ENCODE measurements at places on chromosomes 6 and 20.
A peak's percentile ranks its signal among the peaks of the same experiment; 100 is the strongest.

DNA sequence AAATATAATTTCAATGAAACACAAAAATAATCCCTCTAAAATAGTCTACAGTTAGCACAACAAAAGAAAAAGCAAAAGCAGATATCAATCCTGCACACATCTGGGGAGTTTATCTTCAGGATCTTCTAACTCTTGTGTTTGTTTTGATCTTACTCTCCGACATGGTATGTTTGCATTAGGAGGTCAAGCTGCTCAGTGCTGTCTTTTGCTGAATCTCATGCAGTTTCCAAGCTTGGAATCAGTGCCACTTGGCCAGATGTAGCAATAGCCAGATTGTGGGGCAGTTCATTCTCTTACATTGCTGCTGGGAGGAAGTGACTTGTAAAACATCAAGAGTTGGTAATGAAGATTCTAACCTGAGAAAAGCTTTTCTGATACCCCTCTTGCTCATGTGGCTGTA lies 29.5 kb downstream of the RIOK1 start:
- no peak for DNase-seq

- no peak for DNase-seq
Observed at GRCh38 chr6:103522045-103522444, 1337.7 kb downstream of the HACE1 start.

DNA sequence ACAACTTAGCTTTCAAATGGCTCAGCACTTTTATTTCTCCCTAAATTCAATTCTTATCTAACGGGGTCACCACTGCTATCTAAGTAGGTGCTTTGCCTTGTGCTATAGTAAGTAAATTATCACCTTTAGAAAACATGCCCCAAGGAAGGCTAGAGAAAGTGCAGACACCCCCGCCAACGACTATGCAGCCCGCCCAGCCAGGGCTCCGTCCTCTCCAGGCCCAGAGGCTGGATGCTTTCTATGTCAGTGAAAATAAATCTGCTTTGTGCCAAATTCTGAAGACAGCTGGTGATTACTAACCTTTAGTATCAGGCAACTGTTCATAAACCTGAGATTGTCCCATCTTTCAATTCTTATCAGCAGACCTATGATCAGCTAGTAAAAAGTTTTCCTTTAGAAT lies 14.3 kb downstream of the KIAA0319 start:
- no peak for DNase-seq

GRCh38 chr6:110528930-110529325 lies 52.5 kb upstream of the SLC22A16 start:
- DNase-seq: no peak

- no peak for DNase-seq
Observed at GRCh38 chr20:53163486-53163885, 191.3 kb downstream of the TSHZ2 start.

GRCh38 chr20:22586645-22587310 lies 2.4 kb upstream of the FOXA2 start:
- peak; percentile 9 for DNase-seq

DNA sequence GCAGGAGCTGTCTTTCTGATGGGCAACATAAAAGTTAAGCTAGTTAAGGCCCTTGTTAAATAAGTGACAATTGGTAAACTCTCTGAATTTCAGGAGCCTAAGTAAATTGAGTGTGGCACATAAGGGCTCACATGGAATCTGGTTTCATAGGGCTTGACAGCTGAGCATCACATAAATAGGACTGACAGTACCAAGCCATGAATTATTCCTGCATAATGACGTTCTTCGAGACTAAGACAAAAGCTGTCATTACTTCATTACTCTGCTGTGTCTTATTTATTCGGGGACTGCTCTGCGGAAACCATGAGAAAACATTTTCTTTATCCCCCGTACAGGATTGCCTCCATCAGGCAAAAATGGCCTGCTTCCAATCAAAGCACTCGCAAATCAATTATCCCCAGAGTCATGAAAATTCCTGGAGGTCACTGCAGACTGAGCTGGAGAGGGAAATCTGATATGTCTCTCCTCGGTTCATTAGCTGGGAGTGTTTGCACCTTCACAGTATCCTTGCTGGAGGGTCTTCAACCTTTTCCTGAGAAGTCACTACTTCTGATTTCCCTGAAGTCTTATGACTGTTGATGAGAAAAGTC lies 311.4 kb downstream of the CDH26 start:
- DNase-seq: no peak

DNA sequence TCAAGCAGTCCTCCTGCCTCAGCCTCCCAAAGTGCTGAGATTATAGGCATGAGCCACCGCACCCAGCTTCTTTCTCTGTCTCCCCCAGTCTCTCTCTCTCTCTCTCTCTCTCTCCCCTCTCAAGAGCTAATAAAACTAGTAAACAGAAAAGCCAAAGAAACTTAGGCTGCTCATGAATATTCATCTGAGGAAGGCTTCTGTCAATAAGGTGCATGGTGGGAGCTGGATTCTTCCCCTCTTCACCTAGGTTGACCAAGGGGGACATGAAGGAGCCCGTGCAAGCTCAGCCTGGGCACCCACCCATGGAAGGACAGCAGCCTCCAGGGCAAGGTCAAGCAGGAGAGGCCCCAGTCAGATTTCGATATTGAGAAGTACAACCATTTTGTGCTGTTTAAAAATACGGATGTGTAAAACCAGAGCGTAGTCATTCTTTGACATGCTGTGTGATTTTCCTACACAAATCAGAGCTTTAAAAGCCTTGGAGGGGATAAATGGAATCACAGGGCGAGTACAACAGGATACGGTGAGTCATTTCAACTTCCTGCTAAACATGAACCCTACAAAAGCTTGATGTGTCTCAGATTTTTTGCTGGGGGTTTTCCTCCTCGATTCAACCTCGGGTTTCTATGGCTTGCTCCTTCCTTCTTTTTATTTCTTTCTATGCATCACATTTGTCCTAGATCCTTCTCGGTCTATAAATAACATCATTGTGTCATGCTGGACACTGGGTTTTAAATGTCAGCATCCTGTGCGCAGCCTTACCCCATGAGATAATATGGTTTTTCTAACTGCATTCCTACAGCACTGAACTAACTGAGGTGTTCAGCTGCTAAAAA lies 368.9 kb upstream of the JARID2 start:
- no peak for DNase-seq

DNA sequence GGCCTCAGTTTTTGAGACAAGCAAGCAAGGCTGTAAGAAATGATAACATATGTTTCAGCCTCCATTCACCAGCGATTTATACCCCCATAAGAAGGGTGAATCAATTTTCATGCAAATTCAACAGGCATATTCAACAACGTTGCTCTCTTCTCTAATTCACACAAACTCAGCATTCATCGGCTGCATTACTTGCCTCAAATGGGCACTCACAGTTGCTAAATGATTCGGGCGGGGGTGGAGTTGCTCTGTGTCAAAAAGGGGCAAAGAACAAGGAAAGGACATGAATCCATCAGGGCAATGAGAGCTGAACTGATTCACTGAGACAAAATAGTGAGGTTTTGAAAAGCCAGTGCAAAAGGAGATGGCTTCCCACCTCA lies 9.0 kb downstream of the MOXD1 start:
- no peak for DNase-seq

GRCh38 chr6:129748212-129748900 lies 38.4 kb upstream of the ARHGAP18 start:
- peak; percentile 86 for DNase-seq

- DNase-seq: no peak
Observed at GRCh38 chr20:17992847-17993513, 24.2 kb downstream of the MGME1 start.

DNA sequence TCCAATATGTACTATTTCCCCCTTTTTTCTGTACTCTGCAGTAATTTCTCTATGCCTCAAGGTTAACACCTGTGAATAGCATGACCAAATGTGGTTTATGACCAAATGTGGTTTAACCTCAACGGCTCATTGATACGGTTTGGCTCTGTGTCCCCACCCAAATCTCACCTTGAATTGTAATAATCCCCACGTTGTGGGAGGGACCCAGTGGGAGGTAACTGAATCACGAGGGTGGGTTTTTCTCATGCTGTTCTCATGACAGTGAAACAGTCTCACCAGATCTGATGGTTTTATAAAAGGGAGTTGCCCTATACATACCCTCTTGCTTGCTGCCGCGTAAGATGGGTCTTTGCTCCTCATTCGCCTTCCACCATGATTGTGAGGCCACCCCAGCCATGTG lies 18.7 kb downstream of the DEK start:
- no peak for DNase-seq

DNA sequence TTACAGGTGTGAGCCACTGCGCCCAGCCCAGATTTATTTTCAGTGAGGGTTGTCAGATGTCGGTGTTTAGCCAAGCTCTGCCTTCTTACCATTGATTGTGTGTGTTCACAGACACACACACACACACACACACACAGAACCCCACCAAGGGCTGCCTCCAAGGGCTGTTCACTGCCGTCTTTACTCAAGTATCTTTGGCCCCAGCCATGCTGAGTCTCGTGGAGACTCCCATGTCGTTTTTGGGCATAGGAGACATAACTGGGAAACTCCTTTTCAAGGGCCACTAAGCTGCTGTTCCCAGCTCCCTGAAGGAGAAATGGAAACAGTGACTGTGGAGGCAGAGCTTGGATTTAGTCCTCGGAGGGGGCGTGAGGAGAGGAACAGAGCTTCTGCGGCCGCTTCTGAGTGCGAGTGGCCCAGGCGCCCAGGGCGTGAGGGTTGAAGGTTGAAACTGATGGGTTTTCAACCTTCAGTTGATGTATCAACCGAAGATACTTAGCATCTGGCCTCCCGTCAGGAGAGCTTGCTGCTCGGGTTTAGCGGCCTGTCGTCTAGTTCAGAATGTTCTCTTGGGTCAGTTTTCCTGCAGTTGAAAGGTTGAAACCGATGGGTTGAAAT lies 243.6 kb downstream of the TTLL2 start:
- no peak for DNase-seq

DNA sequence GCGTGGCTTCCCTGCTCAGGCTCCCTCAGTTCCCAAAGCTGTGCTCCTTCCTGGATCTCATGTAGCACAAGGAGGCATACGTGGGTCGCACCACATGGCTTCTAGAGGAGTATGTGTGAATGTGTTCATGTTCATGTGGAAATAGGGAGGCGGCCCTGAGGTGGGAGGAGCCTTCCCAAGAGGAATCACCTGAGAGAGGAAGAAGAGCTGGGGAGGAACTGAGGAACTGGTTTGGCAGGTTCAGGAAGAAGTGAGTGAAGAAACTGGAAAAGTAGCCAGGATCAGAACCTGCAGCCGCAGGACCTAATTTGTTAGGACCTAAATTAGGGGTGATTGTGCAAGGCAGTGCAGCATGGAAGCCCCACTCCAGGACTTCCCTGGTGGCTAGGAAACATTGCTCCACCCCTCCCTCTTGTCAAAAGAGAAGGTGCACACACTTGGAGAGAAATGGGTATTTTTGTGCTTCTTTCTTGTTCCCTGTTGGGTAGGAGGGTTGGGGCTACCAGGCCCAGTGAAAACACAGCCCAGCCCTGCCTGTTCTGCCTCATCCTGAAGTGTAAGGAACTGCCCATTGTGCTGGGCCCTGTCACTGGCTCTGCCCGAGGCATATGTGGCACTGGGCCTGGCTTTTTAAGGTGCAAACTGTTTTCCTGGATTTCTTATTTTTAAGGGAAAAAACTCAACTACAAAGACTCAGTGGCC lies 20.7 kb downstream of the SYNJ2 start:
- no peak for DNase-seq

- DNase-seq: no peak
Observed at GRCh38 chr20:17317341-17317740, 90.5 kb downstream of the PCSK2 start.

DNA sequence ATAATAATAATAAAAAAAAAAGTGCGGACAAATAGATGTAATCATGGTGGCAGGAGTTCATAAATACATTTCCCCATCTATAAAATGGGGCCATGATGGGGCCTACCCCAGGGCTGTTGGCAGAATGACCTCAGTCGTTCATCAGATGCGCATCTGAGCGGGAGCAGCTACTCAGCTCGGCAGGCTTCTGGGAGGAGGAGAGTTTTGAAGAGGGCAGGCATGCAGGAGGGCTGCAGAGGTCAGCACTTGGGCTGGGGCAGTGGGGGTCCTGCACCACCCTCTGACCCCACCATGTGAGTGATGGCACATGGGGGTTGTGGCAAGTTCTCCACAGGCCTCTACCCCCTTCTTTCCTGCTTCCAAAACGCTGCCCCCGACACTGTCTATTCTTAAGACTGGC lies 373.5 kb downstream of the ZFAND3 start:
- DNase-seq: no peak

- no peak for DNase-seq
Observed at GRCh38 chr6:169556758-169557548, 144.9 kb downstream of the WDR27 start.

DNA sequence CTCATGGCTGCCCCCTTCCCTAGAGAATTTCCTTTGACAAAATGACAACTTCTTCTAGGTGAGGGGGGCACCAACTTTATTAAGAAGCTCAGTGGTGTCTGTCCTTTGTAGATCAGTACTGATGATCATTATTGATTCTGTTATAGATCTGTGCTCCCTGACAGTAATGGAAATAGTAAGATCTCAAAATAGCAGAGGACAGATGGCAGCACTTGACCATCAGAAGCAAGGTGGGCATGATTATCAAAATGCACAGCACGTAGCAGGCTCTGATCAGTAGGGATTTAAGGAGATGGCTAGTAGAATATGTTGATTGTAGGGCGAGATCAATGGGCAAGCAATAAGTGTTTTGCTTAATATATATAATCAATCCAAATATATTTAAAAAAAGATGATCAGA lies 208.6 kb upstream of the HDDC2 start:
- DNase-seq: no peak

- DNase-seq: no peak
Observed at GRCh38 chr6:128149796-128150195, 248.9 kb upstream of the THEMIS start.

DNA sequence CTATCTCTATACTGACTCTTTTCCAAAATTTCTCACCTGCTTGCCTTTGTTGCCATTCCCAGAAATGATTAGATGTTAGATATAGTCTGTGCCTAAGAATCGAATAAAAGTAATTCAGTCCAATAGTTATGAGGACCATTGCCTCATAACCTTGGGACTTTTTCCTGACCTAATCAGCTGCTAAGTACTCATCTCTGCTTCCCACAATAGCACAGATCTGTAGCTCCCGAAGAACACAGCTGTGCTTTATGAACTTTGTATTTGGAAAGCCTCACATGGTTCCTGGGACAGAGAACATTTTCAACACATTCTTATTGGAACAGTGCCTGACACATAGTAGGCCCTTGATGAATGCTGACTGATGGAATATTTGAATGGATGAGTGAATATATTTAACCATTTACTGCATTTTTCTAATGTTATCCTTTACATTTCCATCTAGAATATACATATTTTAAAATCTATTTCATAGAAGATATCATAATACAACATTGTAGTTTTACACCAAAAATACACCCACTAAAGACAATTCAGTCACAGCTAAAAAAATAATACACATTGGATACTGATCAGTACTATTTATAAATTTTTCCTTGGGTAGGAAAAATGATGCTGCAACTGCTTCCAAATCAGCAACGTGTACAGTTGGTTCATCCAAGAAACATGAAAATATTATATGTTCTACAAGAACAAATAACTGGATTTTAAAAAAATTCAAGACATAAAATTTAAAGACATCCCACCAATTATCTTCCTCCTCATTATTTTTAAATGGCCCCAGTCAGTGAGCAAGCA lies 53.9 kb downstream of the HS3ST5 start:
- no peak for DNase-seq
